Motor neuron (in vitro differentiated cells): ENCODE measurements at places on chromosomes 11 and 22.

DNA sequence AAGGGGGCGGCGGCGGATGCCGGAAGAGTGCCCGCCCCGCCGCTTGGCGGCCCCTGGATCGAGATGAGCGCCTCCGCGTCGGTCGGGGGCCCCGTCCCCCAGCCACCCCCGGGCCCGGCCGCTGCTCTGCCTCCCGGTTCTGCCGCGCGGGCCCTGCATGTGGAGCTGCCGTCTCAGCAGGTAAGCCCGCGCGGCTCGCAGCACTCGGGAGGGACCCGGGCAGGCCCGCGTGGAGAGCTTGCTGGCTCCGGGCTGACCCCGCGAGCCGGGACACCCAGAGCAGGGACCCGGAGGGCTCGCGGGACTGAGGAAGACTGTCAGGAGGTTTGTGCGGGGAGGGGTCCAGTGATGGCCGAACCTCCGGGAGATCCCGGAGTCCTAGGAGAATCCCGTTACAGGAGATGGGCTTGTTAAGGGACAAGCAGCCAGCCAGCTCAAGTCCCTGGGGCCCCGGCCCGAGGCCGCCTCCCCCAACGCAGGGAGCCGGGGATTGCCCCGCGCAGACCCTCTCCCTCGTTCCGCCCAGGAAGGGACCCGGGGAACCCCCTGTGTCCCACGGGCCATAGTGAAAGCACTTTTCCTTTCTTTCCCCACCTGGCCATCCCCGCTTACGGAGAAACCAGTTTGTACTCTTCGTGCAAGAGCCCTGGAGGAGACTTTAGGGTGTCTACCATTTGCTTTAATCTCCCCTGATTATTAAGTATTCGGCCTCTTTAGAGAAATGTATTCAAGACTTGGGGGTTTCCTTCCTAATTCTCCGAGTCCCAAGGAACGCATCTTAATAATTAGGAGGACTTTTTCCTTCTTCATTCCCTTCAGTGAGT is 547 bp downstream of the UVRAG start:
- ATAC-seq: peak; percentile 33

DNA sequence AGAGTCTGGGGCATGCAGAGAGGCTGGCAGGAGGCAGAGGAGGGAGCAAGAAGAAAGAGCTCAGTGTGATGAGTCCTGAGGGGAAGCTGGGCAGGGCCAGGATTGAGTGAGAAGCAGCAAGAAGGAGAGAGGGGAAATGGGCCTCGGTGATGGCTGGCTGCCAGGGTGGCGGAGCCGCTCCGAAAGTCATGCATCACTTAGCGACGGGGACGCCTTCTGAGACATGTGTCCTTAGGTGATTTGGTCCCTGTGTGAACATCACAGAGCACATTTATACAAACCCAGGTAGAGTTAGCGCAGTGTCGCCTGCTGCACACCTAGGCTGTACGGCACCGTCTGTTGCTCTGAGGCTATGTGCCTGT is 15.1 kb downstream of the TBC1D22A start:
- ATAC-seq: no peak

DNA sequence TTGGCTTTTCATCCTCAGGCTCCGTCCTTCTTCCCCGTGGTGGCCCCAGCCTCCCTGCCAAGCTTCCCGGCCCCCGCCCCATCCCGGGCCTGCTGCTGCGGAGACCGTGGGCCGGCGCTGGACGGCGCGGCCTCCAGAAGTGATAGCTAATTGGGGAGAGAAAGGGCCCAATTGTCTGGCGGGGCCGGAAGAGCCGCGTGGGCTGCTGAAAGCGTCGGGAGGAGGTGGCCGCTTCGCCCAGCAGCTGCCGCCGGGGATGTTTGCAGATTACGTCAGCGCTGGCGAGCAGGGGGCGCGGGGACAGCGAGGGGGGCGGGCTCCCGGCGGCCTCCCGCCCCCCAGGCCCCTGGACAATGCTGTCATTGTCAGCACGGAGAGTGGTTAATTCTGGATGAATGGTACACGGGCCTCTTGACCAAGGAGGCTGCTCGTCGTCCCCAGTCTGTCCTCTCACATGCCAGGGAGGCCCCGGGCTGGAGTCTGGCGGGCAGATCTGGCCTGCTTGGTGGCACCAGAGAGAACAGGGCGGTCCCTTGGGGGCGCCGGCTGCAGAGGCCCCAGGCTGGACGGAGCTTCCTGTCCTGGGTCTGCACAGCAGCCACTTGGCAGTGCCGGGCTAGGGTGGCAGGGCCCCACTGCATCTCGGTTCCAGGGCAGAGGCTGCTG is 1.6 kb downstream of the SMIM38 start:
- peak; percentile 90 for ATAC-seq

DNA sequence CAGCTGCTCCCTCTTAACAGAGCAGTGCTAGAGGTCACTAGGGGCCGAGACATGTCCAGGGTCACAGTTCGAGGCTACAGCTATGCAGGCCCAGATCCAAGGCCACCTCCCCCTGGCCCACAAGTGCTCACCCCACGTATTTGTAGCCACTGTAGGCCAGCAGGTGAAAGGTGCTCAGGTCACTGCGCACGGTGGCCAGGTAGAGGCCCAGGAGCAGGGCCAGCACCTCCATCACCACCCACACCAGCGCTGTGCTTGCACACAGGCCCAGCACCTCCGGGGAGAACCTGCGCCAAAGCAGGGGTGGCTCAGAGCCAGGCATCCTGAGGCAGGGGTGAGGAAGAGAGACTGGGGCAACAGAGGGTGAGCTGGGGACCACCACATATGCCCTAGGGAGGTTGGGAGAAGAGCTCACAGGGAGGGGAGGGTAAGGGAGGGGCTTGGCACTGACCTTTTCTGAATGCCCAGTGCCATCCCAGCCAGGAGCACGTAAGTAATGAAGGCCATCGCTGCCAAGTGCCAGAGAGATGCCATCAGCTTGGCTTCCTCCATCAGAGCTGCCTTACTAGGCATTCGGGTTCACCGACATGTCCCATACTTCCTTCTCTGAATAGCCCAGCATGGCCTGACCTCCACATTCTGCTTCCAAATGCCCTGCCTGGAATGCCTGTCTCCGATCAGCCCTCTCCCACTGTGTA is 3.5 kb downstream of the YIF1A start:
- no peak for ATAC-seq

- peak; percentile 2 for ATAC-seq
Measured at GRCh38 chr11:63666874-63667273, 4.3 kb downstream of the ATL3 start.

- no peak for ATAC-seq
Measured at GRCh38 chr11:2409126-2409525, 8.6 kb downstream of the TSSC4 start.
